ENCODE measurements at places on chromosomes 2 and 18. TPM values are rescaled to one million over a fixed set of nuclear protein-coding genes. Genes with fewer than 3 reads are reported as not detected.

Gene SDC1
- total RNA-seq = 1.4 TPM

Gene CHST9
- 0.34 TPM for total RNA-seq

Gene NLRC4
- total RNA-seq = not detected

Gene CD207
- total RNA-seq = not detected

Gene GAREM1
- 1.4 TPM for total RNA-seq

Gene CAPN13
- total RNA-seq = not detected

Gene VIL1
- not detected for total RNA-seq

Gene CUL3
- total RNA-seq = 69.4 TPM

Gene PCARE
- total RNA-seq = not detected

Gene EHBP1
- total RNA-seq = 33.0 TPM

Gene DUSP19
- total RNA-seq = 4.4 TPM

Gene EFEMP1
- 12,229 TPM for total RNA-seq

Gene FIGN
- total RNA-seq = 0.23 TPM

Gene DYSF
- total RNA-seq = 145 TPM

Gene AQP12B
- not detected for total RNA-seq

Gene TNFAIP6
- not detected for total RNA-seq

Gene NHEJ1
- total RNA-seq = 25.7 TPM

Gene UGT1A8
- total RNA-seq = not detected

Gene ERCC3
- total RNA-seq = 49.2 TPM

Gene COLEC12
- 45.1 TPM for total RNA-seq

Gene GAL3ST2
- not detected for total RNA-seq

Gene SERPINB10
- total RNA-seq = not detected

Gene C2orf80
- not detected for total RNA-seq

Gene ALPI
- not detected for total RNA-seq

Gene ADAM23
- total RNA-seq = 0.85 TPM

Gene TBR1
- total RNA-seq = not detected

Gene RPRM
- not detected for total RNA-seq

Gene ATP5F1A
- 911 TPM for total RNA-seq

Gene DNER
- total RNA-seq = not detected

Gene AP1S3
- 4.4 TPM for total RNA-seq

Gene LRPPRC
- total RNA-seq = 58.0 TPM

Gene GKN2
- not detected for total RNA-seq

Gene OTOS
- total RNA-seq = not detected

Gene TMEM169
- 0.85 TPM for total RNA-seq

Gene PLEKHH2
- 0.14 TPM for total RNA-seq

Gene GALR1
- not detected for total RNA-seq

Gene RPE
- total RNA-seq = 144 TPM

Gene KIAA2012
- not detected for total RNA-seq

Gene DSG1
- not detected for total RNA-seq

Gene CCDC178
- total RNA-seq = 2.2 TPM

Gene NT5C1B
- total RNA-seq = not detected

Gene DPYSL5
- total RNA-seq = not detected

Gene ALLC
- not detected for total RNA-seq

Data from dermis blood vessel endothelial cell (primary cell).